HFF-Myc (cell line): ENCODE measurements at places on chromosomes 5 and 9.

DNA sequence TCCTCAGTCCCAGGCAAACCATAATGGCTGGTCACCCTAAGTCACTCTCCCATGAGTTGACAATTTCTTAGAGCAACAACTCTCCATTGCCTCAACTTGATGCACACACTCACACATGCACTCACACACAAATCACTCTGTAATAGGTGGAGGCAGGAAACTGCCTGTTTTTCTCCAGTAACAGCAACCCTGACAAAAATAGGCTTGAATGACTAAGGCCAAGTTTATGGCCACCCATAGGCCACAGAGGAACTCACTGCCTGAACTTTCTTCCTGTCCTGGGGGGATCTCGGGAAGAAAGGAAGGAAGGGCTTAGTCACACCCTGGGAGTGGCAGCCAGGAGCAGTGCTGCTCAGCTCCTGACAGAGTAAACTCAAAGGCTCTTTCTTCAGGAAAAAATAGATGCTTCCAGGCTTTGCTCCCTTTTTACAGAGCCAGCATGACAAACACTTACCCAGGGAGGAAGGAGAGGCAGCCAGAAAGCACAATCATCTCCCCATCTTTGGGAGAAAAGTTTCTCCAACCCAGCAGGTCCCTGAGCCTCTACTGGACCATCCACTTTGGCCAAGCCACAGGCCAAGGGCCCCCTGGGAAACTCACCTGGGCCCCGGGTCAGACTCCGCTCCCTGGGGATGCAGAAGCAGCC is 368 bp downstream of the SH3TC2 start:
- peak; percentile 82 for DNase-seq

GRCh38 chr5:43353668-43354067 is 40.5 kb upstream of the HMGCS1 start:
- no peak for DNase-seq

DNA sequence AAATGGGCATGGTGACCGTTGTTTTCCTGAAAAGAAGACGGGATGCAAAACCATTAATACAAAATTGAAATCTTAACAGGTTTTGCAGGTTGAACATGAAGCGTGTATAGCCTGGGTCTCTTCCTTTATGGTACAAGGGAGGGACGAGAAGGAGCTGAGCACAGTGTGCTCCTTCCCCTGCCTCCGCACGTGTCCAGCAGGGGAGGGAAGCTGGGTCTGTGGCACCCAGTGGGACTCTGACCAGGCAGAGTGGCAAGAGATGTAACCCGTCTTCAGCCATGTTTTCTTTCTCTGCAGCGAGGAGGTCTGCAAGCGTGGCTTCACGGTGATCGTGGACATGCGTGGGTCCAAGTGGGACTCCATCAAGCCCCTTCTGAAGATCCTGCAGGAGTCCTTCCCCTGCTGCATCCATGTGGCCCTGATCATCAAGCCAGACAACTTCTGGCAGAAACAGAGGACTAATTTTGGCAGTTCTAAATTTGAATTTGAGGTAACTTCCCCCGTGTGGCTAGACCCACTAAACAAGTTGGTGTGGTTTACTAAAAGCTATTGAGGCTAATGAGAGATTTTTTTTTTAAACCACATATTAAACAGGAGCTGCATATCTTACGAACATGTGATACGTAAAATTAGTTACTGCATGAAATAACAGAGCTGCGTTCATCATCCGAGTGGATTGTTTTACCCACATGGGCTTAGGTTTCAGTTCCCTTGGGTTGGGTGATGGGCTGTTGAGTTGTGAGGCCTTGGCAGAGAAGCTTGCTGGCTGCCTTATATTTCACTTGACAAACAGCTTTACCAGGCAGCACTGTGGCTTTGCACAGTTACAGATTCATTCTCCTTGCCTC is 143.7 kb downstream of the TRIO start:
- DNase-seq, result no peak

- DNase-seq, result no peak
Observed at GRCh38 chr9:90107726-90108655, 503.2 kb downstream of the GADD45G start.

GRCh38 chr9:2486988-2487387 is 134.6 kb upstream of the VLDLR start:
- DNase-seq, result no peak

DNA sequence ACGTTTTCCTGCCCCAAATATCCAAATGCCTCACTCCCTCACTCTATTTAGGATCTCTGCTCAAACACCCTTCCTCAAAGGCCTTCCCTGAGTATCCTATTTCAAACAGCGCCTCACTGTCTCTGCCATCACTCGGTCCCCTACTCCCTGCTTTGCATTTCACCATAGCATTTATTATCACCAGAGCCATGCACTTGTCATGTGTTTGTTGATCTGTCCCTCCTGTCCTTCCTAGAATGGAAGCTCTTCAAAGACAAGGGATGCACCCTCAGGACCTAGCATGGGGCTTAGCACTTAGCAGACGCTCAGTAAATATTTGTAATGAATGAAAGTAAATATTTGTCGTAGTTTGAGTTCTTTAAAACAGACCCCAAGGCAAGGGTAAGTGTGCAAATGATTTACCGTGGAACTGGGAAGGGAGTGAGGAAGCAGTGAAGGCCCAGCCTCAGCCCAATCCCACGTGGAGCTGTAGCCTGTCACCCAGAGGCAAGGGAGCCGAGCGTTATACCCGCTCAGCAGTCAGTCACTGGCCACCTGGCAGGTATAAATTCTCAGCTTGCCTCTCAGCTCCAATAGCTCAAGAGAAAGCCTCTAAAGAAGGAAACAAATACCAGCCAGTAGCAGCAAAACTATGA is 97.7 kb upstream of the KIF2A start:
- no peak for DNase-seq

GRCh38 chr5:72177538-72177937 is 70.3 kb downstream of the MAP1B start:
- DNase-seq, result no peak

DNA sequence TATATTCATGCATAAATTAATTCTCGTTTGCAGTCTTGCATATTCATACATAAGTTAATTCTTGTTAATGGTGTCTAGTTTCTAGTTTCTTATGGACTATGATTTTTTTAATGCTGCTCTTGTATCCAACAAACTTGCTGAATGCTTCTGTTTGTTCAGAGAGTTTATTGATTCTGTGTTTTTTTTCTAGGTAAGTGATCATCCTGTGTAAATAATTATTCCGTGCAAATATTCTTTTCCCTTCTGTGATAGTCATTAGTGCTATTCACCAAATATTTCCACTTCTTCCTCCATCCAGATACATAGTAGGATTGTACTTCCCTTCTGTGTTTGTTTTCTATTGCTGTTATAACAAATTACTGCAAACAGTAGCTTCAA is 35.8 kb upstream of the SHISAL2B start:
- no peak for DNase-seq

- peak; percentile 52 for DNase-seq
Observed at GRCh38 chr5:149961957-149962409, 1.4 kb downstream of the SLC26A2 start.

DNA sequence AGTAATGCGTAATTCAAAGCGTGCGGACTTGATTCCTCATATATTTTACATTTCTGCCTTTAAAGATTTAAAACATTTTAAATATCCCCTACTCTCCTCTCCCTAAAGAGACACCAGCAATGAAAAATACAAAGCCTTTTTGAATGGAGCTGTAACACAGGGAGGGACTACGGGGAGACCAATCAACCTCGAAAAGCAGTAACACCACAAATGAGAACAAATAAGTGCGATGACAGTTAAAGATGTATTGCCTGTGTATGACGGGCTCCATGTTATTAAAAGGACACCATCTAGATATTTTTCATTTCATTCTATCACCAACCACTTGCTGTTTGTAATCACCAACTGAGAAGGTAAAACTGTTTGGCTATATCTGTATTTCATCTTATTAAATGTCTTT is 230.3 kb upstream of the TBCA start:
- DNase-seq, result no peak

DNA sequence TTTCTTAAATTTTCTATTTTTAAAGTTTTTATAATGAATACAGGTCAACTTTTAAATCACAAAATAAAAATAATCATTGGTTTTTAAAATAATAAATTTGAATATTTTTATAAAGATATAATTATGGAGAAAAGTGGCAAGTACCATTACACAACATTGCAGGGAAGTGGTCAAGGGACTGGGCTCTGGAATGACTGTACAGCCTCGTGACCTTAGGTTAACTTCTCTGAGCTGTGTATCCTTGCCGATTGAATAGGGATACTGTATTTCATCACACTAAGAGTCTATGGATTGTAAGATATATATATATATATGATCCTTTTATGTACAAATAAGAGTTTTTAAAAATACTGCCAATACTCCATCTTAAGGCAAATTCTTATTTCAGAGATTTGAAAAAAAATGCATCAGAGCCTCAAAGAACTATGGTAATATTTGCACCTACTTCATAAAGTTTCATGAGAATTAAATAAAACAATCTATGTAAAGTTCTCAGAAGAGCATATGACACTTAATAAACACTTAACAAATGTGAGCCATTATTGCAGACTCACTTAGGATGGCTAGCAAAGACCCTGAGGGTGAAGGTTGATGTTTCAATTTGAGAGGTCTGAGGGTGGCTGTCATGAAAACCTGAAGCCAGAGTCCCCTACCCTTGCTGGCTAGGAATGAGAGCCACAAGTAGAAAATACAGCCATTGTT is 136.5 kb downstream of the CCDC192 start:
- DNase-seq, result no peak

DNA sequence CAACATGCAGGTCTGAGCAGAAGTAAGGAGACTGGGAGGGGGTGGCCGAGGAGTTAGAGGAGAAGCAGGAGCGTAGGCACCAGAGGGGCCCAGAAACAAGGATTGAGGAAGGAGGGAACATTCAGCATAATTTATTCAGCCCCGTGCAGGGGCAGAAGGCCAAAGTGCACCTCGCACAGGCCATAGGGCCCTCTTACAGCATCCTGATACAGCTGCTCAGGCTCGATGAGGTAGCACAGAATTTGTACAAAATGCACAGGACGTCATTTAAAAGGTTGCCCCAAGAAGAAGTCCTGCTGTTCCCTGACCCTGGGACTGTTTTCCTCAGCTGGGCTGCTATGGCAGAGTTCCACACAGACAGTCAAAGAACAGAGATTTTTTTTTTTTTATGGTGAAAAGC is 2.1 kb upstream of the GRM6 start:
- no peak for DNase-seq

DNA sequence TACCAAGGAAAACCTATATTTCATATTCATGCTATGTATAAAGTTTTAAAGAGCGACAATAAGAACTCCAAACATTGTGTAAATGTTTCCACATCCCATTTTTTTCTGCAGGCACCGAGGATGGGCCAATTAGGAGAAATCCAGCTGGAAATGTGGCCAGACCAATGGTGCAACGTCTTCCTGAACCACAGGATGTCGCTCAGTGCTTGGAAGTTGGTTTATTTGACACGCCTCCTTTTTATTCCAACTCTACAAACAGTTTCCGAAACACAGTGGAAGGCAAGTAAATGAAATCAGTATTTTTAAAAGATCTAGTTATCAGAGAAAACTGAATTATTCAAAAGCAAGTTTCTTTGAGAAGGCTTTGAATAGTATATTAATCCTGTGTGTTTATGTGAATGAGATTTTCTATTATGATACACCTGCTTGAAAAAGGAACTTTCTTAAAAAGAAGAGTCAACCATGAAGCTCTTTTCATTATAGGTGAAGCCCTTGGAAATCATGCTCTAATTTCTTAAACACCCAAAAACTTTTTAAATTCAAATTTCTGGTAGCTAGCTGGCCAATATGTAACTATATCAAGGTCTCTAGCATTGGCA is 9.1 kb downstream of the TYRP1 start:
- DNase-seq, result no peak

DNA sequence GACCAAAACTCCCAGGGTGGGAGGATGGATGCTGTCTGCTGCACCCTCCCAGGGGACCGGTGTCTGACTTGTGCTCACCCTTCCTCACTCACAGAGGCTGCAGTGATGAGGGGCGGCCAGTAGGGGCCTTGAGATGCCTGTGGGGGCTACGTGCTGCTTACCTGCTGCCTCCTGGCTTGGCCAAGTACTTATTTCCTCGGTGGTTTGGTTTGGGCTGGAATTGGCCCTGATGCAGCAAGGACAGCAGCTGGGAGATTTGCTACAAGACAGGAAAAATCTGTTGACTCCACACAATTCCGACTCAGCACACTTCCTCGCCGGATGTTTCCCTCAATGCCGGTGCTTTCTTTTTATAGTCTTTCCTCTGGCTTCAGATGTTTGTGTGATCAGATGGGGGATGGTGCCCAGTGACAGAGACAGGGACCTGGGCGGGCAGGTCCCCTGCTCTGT is 6.6 kb downstream of the PCDH12 start:
- no peak for DNase-seq

GRCh38 chr9:111937301-111937700 is 40.7 kb downstream of the UGCG start:
- DNase-seq, result no peak

DNA sequence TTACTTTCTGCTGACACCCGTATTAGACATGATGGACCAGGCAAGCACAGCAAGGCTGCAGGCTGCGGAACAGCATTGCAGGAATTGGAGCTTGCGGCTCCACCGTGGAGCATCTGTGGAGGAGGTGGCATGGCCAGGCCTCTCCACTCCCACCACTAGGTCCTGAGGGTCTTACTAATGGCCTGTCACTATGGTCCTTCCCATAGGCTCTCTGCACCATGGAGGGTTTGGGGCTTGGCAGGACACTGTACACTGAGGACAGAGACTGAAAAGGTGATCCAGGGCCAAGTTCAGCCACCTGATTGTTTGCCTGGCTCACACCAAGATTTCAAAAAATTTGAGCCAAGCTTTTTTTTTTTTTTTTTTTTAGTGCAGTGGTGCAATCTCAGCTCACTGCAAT is 14.3 kb upstream of the ZBTB43 start:
- no peak for DNase-seq

DNA sequence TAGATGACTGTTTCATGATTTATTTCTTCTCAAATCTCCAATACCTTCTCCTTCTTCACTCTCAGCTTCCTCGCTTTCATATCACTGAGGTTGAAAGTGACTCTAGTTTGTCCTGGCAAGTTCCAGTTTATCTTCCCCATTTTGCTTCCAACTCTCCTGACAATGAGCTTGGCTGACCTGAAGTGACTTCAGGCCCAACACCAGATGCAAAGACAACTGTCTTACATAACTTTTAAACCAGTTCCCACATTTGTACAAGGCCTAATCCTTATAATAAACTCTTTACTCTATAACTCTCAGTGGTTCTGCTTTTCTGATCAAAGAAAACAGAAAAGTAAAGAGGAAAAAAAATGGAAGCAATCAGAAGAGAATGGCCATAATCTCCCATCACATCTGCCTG is 22.0 kb downstream of the GNG10 start:
- DNase-seq, result no peak

DNA sequence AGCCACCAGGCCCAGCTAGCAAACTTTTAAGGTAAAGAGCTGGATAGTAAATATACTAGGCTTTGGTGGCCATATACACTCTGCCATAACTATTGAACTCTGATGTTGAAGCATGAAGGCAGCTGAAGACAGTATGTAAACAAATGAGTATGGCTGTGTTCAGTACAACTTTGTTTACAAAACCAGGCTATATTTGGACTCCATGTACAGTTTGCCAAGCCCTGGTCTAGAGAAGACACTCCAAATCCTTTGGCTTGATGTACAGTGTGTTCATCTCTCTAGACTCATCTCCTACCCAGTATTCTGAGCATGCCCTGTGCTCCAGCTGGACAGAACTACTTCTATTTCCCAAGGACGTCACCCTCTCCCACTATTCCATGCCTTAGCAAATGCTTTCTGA is 54.3 kb upstream of the MEGF10 start:
- DNase-seq, result no peak

- DNase-seq, result no peak
Observed at GRCh38 chr9:136910901-136911245, 24.6 kb downstream of the TRAF2 start.

GRCh38 chr9:119802621-119803020 is 433.4 kb upstream of the BRINP1 start:
- DNase-seq, result no peak
